ENCODE measurements at places on chromosomes 4 and X.

DNA sequence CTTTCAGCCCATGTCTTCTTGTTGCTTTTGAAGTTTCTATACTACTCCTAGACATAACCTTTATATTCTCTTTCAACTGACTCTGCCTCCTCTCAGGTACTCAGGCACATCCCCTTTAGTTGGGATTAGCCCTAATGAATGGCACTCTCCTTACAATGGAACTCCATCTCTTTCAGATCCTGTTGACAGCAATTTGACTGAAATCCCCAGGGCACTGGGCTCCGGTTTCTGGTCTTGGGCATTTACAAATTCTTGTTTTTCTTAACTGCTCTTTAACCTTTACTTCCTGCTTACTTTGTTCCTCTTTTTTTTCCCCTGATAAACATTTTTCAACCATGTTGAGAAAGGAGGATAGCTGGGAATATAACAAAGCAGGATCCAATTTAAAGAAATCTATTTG is 68.9 kb downstream of the ENOX2 start:
- DNase-seq: no peak

DNA sequence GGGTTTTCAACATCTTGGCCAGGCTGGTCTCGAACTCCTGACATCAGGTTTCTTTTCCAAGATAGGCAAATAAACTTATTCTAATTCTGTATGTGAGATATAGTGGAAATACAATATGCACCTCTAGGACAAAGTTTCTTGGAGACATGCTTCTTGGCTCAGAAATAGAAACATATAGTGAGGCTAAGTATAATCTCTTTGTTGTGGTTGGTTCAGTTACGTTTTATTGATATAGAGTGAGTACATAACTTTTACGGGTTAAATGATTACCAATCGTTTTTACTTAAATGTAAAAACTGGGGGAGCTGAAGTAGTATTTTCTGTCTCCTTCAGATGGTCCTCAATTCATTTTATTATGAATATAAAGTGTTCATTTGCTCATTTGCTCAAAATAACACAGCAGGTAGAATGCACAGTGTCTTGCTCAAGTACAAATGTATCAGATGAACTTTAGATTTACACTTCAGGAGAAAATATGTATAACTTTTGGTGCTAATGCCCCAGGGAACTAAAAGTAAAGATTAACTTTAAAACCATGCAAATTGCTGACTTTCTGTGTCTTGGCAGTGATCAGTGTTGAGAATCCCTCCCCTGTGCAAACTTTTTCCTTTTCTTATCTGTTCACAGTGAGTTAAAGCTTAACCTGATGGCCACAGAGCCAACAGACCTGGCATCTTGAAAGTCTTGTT is 77.6 kb downstream of the AFF1 start:
- DNase-seq: no peak

DNA sequence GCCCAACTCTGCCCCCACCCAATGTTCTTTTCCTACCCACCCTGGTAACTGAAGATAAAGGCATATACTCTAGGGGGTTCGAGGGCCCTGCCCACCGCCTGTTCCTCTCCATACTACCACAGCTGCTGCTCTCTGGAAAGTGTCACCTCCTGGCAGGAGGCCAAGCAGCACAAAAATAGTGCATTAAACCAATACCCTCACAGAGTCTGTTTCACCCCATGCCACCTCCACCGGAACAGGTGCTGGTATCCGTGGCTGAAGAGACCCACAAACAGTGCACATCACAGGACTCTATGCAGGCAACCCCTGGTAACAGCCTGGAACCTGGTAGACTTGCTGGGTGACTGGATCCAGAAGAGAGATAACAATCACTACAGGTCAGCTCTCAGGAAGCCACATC is 85.1 kb upstream of the CTSO start:
- no peak for DNase-seq

DNA sequence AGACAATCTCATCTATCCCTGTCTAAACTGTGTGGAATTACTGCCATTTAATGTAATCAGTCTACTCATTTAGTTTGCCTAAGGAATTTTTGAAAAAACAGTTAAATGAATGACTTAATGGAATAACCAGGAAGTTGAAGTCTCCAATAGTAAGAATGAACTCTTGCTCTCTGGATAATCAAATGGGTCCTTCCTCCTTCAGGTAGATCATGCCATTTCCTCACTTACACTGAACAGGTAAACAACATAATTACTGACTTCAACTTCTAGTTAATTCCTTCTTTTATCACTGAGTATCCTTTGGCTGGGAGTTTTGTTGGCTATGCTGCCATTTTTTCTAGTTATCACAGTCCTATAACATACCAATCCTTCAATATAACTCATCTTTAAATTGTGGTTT is 56.0 kb downstream of the ELOVL6 start:
- DNase-seq: no peak

GRCh38 chrX:19849464-19850080 is 37.8 kb downstream of the SH3KBP1 start:
- DNase-seq: no peak

- DNase-seq: no peak
Measured at GRCh38 chr4:119729835-119730670, 101.4 kb upstream of the PDE5A start.
